ENCODE measurements at places on chromosomes 13 and 19.

- DNase-seq: no peak
These were observed 10.4 kb upstream of the TYK2 start for GRCh38 chr19:10390652-10391286.

- no peak for DNase-seq
These were observed 1.9 kb upstream of the ZNF580 start for GRCh38 chr19:55638864-55639359.

DNA sequence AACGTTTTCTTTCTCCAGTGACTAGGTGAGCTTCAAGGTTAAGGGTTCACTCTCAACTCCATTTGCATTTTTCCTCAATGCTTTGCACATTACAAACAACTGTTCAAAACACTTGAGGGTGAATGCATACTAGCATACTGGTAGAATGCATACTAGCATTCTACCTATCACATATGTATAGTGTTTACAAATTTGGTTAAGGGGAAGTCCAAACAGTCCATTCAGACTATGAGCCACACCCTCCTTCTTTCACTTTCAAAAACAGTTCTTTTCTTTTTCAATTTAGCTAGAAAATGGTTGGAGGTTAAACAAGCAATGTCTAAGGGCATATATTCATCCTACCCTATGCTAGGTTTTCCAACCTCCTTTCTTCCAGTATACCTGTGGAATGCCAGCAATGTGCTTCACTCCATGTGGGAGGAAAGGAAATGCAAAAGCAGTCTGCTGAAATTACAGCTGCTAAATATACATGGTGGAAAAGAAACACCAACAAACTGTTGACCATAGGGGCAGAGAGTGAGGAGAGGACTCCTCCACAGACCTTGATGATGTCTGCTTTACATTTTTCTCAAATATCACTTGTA lies 102.6 kb downstream of the DOCK9 start:
- DNase-seq: no peak

DNA sequence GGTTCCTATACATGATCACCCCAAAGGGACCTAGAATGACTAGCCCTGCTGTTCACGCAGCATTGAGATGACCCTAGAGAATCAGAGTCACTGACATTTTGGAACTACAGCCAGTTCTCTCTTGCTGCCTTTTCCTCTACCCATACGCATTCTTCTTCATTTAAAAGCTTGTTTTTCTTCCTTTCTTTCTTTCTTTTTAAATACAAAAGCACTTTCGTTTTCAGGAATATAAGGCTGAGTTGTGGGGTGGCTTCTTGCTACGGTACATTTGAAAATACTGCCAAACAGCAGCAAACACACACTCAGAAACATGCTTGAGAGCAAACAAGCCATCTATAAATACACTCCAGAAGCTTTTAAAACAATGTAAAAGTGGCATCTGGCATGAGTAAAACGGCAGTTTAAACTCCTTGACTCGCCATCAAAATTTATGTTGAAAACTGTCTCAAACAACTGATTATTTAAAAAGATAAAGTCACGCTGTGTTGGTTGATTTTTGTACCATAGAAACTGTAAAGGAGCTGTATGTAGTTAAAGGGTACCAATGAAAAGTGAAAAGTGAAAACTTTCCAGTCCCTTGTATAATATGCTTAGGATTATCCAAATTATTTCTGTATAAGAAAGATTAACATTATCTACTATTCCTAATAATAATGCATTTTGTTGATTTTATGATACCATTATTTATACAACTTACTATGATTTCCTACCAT lies 95.6 kb downstream of the PCDH9 start:
- DNase-seq: no peak

GRCh38 chr19:55462722-55463121 lies 1.3 kb upstream of the ISOC2 start:
- DNase-seq: no peak

Data from stimulated activated CD8-positive, alpha-beta memory T cell treated with anti-CD3 and anti-CD28 coated beads, Interleukin-4, amount 100 ng/mL, for 1 hour (primary cell).